GM13976 (cell line): ENCODE measurements at places on chromosomes 13 and 19.

GRCh38 chr19:33086955-33087354 lies 6.0 kb downstream of the GPATCH1 start:
- no peak for DNase-seq

DNA sequence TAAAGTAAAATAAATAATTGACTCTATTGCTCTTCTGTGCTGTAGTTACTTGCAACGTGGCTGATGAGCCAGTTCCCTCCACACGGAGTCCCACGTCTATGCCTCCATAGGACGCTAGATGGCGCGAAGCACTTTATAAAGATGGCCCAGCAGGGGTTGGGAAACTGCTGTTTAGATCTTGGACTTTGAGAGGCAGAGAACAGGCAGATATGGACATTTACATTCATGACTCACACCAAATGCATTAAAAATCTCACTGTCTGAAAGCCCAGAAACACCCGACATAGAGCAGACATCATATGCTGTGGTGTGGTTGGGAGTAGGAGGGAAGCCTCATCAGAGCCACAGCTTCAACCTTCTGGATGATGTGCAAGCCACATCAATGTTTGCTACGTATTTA lies 643.1 kb upstream of the ARGLU1 start:
- peak; percentile 46 for DNase-seq

- DNase-seq: no peak
These were observed 19.4 kb upstream of the PSG4 start for GRCh38 chr19:43224855-43225253.

GRCh38 chr19:41575998-41576397 lies at the start of gene CEACAM21:
Gene CEACAM21, plus strand, starts transcription at chr19:41576166. Its CDS starts 109 bp downstream, at chr19:41576275.
- DNase-seq: peak; percentile 79

DNA sequence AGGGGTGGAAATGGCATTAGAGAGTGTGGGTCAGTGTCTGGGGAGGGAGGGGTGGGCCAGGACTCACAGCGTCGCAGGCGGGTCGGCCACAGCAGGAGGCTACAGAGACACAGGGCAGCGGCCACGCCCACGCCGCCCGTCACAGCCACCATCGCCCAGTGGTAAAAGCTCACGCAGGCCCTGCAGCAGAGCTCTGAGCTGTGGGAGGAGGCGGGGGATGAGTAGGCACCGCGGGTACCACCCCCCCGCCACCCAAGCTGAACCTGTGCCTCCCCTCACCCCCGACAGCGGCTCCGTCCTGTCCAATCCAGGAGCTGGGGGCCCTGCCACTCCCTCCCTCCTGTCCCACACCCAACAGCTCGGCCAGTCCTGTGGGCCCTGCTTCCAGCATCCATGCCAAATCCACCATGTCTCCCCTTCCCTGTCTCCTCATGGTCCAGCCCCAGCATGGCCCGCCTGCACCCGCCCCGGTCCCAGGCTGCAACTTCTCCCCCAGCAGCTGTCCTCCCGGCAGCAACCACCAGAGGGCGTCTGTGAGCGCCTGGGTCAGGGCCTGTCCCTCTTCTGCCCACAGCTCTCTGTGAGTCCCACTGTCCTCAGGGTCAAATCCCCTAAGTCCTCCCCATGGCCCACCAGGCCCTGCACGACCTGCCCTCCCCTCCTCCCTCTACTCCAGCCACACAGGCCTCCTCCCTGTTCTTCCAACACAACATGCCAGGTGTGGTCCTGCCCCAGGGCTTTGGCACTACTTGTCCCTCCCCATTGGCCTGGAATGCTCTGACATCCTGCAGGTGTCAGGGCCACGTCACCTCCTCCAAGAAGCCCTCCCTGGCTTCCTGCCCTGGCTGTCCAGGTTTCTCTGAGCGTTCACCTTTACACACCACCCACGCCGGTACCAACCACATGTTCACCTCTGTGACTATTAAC lies 6.0 kb downstream of the TEKTIP1 start:
- peak; percentile 92 for DNase-seq

DNA sequence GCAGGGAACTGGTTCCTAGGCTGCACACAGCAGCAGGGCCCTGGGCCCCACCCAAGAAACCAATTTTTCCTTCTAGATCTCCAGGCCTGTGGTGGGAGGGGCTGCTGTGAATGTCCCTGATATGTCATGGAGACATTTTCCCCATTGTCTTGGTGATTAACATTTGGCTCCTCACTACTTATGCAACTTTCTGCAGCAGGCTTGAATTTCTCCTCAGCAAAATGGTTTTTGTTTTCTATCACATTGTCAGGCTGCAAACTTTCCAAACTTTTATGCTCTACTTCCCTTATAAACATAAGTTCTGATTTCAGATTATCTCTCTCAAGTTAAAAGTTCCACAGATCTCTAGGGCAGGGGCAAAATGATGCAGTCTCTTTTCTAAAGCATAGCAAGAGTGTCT lies 310.2 kb upstream of the PCDH20 start:
- DNase-seq: no peak

GRCh38 chr19:45063851-45064801 lies 12.2 kb downstream of the ZNF296 start:
- DNase-seq: no peak

DNA sequence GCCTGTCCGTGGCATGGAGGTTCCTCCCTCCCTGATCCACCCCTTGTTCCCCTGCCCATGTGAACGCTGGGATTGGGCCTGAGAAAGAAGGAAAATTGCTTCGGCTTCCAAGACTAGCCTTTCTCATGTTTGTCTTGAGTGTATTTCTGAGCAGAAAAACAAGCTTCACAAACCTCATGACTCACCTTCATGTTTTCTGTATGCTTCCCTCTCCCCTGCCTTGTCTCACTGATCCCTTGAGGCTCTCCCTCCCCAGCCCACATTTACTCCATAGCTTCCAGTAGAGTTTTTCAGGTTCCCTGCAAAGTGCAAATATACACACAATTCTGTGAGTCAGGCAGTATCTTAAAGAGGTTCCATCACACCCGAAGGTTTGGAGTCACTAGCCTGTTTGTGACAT lies 572.4 kb downstream of the UQCRFS1 start:
- DNase-seq: no peak
